Osteocyte (in vitro differentiated cells): ENCODE measurements at places on chromosomes 5 and 9.

GRCh38 chr5:83964271-83964670 lies 243.6 kb upstream of the HAPLN1 start:
- H3K36me3 ChIP-seq, result peaks cover 24% of the 10 kb centered on the region
- H3K27me3 ChIP-seq, result no peaks in the 10 kb centered on the region
- no peak overlapping the region for H3K4me3 ChIP-seq
- H3K27ac ChIP-seq, result no peak overlapping the region
- H3K4me1 ChIP-seq, result peaks cover 23% of the 10 kb centered on the region

- H3K4me3 ChIP-seq, result no peak overlapping the region
- no peaks in the 10 kb centered on the region for H3K36me3 ChIP-seq
- H3K27ac ChIP-seq, result no peak overlapping the region
- H3K27me3 ChIP-seq, result no peaks in the 10 kb centered on the region
- no peaks in the 10 kb centered on the region for H3K4me1 ChIP-seq
Observed at GRCh38 chr9:116899337-116900006, 212.4 kb downstream of the TRIM32 start.

GRCh38 chr9:134432471-134432870 lies 106.2 kb downstream of the RXRA start:
- no peak overlapping the region for H3K4me3 ChIP-seq
- H3K36me3 ChIP-seq, result peaks cover 19% of the 10 kb centered on the region
- no peaks in the 10 kb centered on the region for H3K27me3 ChIP-seq

GRCh38 chr5:119393746-119394145 lies 37.9 kb downstream of the TNFAIP8 start:
- peak overlapping the region; percentile 0 for H3K4me3 ChIP-seq
- H3K36me3 ChIP-seq, result peaks cover 9% of the 10 kb centered on the region
- no peaks in the 10 kb centered on the region for H3K27me3 ChIP-seq
- peaks cover 58% of the 10 kb centered on the region for H3K4me1 ChIP-seq

DNA sequence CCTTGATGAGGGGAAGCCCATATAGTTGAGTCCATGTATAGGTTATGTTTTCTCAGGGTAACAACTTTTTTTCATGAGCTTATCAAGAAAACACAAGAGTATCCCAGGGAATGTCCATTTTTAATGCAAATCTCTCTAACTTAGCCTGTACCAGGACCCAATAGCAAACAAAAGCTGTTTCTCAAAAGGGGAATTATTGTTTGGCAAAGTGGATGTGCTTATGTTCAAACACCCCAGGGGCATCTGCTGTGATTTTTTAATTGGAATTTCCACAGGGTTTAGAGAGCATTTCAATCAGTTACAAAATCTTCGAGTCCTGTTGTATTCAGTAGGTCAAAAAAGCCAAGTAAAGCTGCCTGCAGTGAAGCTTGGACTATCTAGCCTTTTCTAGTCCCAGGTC lies 33.4 kb upstream of the CSNK1G3 start:
- peaks cover 19% of the 10 kb centered on the region for H3K27me3 ChIP-seq
- no peak for DNase-seq
- no peaks in the 10 kb centered on the region for H3K36me3 ChIP-seq
- H3K4me1 ChIP-seq, result peaks cover 10% of the 10 kb centered on the region
- H3K4me3 ChIP-seq, result no peak overlapping the region
- H3K27ac ChIP-seq, result no peak overlapping the region

DNA sequence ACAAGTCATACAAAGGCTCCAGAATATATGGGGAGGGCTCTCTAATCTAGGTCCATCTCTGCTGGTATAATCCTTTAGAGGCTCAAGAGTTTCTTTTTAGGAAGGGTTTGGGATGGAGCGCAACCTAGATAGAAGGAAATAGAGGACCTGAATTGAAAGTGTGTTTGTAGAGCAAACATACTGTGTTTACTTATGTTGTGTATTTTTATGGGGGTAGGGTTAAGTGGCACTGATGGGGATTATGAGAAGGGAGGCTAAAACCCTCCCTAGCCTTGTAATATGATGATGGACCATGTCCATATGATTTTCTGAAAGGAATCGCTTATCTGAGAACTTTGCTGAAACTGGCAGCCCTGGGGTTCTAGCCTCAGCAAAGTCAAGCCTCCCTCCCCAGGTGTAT lies 4.4 kb upstream of the ELL2 start:
- H3K4me3 ChIP-seq, result no peak overlapping the region
- no peaks in the 10 kb centered on the region for H3K27me3 ChIP-seq
- H3K27ac ChIP-seq, result no peak overlapping the region
- peaks cover 12% of the 10 kb centered on the region for H3K4me1 ChIP-seq

DNA sequence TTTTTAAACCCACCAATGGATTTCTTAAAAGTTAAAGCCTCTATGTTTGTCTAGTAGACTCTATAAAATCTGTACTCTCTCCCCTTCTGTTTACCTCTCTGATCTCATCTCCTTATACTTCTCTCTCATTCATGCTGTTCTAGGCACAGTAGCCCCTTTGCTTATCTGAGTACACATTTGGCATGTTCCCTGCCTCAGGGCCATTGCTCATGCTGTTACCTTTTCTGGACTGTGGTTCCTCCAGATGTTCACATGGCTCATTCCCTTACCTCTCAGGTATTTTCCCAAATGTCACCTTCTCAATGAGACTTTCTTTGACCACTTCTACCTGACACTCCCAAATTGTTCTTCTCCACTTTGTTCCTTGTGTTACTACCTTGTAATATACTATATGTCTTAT lies 176.1 kb downstream of the CWC27 start:
- peaks cover 9% of the 10 kb centered on the region for H3K4me1 ChIP-seq
- H3K4me3 ChIP-seq, result no peak overlapping the region
- H3K36me3 ChIP-seq, result peaks cover 11% of the 10 kb centered on the region
- no peak for DNase-seq
- no peak overlapping the region for H3K27ac ChIP-seq
- no peaks in the 10 kb centered on the region for H3K27me3 ChIP-seq

DNA sequence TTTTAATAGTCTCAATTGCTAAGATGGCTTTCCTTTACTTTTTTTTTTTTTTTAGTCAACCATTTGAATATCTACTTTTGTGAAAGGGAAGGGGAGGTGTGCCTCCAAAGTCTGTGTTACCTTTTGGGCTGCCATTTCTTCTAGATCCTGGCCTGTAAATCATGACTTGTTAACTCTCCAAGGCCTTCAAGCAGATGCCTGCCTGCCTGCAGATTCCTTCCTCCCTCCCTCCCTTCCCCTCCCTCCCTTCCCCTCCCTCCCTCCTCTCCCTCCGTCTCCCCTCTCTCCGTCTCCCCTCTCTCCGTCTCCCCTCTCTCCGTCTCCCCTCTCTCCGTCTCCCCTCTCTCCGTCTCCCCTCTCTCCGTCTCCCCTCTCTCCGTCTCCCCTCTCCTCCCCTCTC lies 73.1 kb downstream of the COMMD10 start:
- H3K27me3 ChIP-seq, result no peaks in the 10 kb centered on the region
- no peak overlapping the region for H3K4me3 ChIP-seq
- no peak overlapping the region for H3K27ac ChIP-seq
- no peaks in the 10 kb centered on the region for H3K4me1 ChIP-seq
- no peaks in the 10 kb centered on the region for H3K36me3 ChIP-seq

DNA sequence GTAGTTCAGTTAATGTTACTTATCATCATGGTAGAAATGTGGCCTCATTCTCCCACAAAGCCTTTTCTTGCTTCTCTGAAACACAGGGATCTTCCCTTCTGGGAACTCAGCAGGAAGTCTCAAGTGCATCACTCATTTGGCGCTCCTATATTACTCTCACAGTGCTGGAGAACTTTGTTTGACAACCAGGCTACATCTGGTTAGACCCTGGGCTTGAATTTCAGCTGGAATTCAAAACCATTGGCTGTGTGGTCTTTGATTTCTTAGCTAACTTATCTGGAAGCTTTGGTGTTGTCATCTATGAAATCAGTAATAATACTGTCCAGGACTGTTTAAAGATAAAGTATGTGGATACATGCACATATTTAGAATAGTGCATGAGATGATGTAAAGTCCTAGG lies 1777.1 kb downstream of the MAT2B start:
- no peaks in the 10 kb centered on the region for H3K36me3 ChIP-seq
- DNase-seq, result no peak
- H3K27me3 ChIP-seq, result no peaks in the 10 kb centered on the region
- H3K4me3 ChIP-seq, result no peak overlapping the region
- H3K4me1 ChIP-seq, result no peaks in the 10 kb centered on the region
- H3K27ac ChIP-seq, result no peak overlapping the region

GRCh38 chr5:140927228-140927573 lies 1.1 kb downstream of the PCDHAC1 start:
- no peaks in the 10 kb centered on the region for H3K36me3 ChIP-seq
- H3K4me3 ChIP-seq, result peak overlapping the region; percentile 82
- peaks cover 3% of the 10 kb centered on the region for H3K27me3 ChIP-seq
- no peak for DNase-seq
- H3K4me1 ChIP-seq, result peaks cover 9% of the 10 kb centered on the region
- peak overlapping the region; percentile 74 for H3K27ac ChIP-seq

- DNase-seq, result no peak
- H3K4me1 ChIP-seq, result no peaks in the 10 kb centered on the region
- H3K27me3 ChIP-seq, result no peaks in the 10 kb centered on the region
- peaks cover 77% of the 10 kb centered on the region for H3K36me3 ChIP-seq
Observed at GRCh38 chr9:113042884-113043657, 13.5 kb downstream of the ZFP37 start.

DNA sequence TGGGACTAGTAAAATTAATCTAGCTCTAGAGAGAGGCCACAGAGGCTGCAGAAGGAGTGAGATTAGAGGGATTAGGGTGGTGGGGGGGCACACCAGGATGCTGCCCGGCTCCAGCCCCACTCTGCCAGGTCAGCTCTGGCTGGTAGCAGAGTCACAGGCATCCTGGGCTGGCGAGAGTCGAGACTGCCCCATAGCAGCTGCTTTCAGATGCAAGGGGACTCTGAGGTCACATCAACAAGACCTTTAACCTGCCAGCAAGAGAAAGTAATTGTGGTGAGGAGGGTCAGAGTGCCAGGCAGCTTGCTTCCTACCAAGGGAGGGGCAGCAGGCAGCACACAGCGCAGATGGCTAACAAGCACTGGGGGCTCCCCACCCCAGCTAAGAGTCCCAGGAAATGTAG lies 7.5 kb downstream of the EPB41L4B start:
- no peak overlapping the region for H3K4me3 ChIP-seq
- H3K36me3 ChIP-seq, result no peaks in the 10 kb centered on the region
- no peaks in the 10 kb centered on the region for H3K27me3 ChIP-seq
- DNase-seq, result no peak
- peak overlapping the region; percentile 76 for H3K27ac ChIP-seq
- H3K4me1 ChIP-seq, result peaks cover 83% of the 10 kb centered on the region

DNA sequence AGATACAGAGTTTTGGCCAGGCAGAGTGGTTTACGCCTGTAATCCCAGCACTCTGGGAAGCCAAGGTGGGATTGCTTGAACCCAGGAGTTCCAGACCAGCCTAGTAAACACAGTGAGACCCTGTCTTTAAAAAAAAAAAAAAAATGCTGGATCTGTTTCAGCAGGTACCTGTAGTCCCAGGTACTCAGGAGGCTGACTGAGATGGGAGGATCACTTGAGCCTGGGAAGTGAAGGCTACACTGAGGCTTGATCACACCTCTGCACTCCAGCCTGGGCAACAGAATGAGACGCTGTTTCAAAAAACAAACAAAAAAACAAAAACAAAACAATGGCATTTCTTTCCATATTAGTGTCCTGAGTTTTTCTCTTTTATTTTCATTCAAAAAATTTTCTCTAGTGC lies 19.0 kb downstream of the UNC13B start:
- no peaks in the 10 kb centered on the region for H3K27me3 ChIP-seq
- no peaks in the 10 kb centered on the region for H3K4me1 ChIP-seq
- no peak overlapping the region for H3K4me3 ChIP-seq
- no peak overlapping the region for H3K27ac ChIP-seq
- DNase-seq, result no peak

- no peak overlapping the region for H3K4me3 ChIP-seq
- H3K4me1 ChIP-seq, result peaks cover 5% of the 10 kb centered on the region
- no peak overlapping the region for H3K27ac ChIP-seq
- no peaks in the 10 kb centered on the region for H3K27me3 ChIP-seq
- peaks cover 11% of the 10 kb centered on the region for H3K36me3 ChIP-seq
Observed at GRCh38 chr9:36245906-36246305, 12.3 kb downstream of the GNE start.

- no peak overlapping the region for H3K27ac ChIP-seq
- no peak overlapping the region for H3K4me3 ChIP-seq
- peaks cover 10% of the 10 kb centered on the region for H3K27me3 ChIP-seq
- no peak for DNase-seq
Observed at GRCh38 chr5:64147379-64147778, 18.3 kb upstream of the RNF180 start.

DNA sequence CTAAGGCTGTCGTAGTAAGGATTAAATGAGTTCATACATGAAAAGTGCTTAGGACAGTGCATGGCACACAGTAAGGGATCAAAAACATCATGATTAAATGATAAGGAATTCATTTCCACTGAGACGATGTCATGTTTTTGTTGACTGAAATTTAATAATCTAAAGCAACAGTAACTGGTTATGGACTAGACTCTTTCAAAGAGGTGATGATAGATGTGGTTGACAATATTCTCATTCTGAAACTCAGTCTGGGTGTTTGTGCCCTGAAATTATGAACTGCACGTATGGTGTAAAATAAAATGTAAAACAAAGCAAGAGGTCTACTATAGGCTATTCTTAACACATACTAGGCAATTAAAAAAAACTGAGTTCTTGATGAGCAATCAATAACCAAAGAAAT lies 280.0 kb downstream of the DENND1A start:
- H3K4me3 ChIP-seq, result no peak overlapping the region
- H3K27ac ChIP-seq, result no peak overlapping the region
- H3K4me1 ChIP-seq, result no peaks in the 10 kb centered on the region
- no peaks in the 10 kb centered on the region for H3K27me3 ChIP-seq
- no peak for DNase-seq
- peaks cover 12% of the 10 kb centered on the region for H3K36me3 ChIP-seq

DNA sequence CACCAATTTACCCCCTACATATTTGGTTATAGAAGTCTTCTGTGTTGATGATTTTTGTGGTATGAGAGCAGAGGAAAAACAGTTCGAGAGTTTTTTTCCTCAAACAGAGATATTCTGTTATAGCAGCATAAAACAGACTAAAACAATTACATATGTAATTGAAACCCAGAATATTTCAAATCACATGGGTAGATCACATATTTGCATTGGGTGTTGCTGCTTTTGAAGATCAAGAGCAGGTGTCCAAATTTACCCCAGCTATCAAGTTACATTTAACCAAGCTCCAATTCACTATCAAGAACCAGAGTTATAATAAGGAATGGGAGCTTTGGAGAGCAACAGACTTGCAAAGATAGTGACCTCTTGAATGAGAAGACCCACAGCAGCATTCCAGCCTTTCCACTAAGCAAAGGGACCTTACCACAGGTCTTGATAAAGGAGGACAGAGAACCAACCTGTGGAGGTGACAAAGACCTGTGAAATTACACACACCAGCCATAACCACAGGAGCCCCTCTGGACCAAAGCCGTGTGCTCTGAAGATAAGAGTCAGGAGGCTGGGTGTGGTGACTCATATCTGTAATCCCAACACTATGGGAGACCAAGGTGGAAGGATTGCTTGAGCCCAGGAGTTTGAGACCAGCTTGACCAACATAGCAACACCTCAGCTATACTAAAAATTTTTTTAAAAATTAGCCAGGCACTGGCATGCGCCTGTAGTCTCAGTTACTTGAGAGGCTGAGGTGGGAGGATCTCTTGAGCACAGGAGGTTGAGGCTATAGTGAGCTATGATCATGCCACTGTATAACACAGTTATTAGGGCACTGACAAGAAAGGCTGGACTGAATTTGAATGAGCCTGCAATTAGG lies 4.0 kb upstream of the CCL28 start:
- H3K27ac ChIP-seq, result no peak overlapping the region
- no peaks in the 10 kb centered on the region for H3K36me3 ChIP-seq
- no peaks in the 10 kb centered on the region for H3K4me1 ChIP-seq
